ENCODE measurements at places on chromosomes 2 and 18.

- DNase-seq = no peak
Measured at GRCh38 chr2:32750880-32751279, 123.0 kb downstream of the TTC27 start.

DNA sequence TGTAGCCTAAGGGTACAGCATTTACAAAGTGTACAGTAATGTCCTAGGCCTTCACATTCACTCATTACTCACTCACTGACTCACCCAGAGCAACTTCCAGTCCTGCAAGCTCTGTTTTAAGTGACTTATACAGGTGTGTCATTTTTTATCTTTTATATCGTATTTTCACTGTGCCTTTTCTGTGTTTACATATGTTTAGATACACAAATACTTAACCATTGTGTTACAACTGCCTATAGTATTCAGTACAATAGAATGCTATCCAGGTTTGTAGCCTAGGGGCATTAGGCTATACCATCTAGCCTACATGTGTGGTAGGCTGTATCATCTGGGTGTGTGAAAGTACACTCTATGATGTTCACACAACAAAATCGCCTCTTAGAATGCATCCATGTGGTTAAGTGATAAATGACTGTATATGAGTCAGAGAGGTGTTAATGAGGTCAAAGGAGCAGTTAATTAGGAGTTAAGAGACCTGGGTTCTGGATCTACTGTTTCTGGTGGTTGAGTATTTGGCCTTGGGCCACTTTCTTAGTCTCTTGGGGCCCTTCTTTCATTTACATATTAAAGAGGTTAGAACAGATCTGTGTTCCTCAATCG is 149.1 kb downstream of the GREB1L start:
- no peak for DNase-seq

DNA sequence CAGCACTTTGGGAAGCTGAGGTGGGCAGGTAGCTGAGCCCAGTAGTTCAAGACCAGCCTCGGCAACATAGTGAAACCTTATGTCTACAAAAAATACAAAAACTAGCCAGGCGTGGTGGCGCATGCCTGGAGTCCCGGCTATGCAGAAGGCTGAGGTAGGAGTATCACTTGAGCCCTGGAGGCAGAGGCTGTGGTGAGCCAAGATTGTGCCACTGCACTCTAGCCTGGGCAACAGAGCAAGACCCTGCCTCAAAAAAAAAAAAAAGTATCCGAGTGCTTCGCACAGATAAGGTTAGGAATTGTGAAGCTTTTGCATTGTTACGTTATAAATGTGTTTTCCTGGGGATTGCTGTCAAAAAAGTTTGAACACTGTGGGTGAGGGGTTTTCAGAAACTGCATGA is 4.1 kb downstream of the CTDSP1 start:
- no peak for DNase-seq

DNA sequence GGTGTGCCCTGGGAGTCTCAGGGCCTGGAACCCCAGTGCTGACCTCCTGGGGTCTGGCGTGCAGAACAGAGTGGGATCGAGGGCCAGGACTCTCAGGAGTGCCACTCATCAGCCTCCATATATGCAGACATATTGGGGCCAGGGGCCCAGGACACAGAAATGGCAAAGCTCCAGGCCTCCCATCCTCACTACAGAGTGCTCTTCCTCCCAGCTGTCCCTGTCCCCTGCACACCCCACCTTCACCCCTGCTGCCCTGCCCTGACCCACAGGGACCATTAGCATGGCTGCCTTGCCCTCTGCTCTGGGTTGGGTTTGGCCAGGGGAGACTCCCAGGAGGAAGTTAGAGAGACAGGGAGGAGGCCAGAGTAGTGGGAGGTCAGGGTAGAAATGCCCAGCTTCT is 2.8 kb downstream of the TEX51 start:
- no peak for DNase-seq

DNA sequence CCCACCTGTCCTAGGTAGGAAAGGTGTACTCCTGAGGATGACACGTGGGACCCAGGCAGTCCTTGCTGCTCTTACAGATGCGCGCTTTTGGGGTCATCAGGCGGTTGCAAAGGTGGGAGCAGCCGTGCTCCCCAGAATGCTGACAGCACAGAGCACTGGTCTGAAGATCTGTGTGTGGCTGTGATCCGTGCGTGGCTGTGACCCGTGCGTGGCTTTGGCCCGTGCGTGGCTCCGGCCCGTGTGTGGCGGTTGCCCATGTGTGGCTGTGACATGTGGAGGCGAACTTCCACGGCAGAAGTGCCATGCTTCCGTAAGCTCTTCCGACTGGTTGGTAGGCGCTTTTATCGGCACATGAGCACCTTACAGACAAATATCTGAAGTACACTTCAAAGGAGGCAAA is 270.0 kb downstream of the AGAP1 start:
- no peak for DNase-seq

DNA sequence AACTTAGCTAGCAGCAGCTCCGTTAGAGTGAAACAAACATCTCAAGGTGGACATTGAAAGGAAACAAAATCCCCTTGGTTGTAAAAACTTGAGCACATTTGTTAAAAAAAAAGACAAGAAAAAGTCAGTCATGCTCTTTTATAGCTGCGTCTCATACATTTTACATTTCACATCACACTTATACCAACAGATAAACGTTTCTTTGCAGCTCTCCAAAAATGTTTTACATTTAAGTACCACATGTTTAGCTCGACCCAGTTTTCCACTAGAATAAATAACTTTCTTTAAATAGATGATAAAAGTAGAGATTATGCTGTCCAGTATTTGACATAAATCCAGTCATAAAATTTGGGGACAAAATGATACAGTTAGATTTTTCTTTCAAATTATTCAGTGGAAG is 297.0 kb upstream of the ST6GAL2 start:
- DNase-seq = no peak

GRCh38 chr2:234025891-234026401 is 24.6 kb upstream of the SPP2 start:
- DNase-seq = no peak

- no peak for DNase-seq
Measured at GRCh38 chr2:199775267-199775666, 75.7 kb downstream of the FTCDNL1 start.

DNA sequence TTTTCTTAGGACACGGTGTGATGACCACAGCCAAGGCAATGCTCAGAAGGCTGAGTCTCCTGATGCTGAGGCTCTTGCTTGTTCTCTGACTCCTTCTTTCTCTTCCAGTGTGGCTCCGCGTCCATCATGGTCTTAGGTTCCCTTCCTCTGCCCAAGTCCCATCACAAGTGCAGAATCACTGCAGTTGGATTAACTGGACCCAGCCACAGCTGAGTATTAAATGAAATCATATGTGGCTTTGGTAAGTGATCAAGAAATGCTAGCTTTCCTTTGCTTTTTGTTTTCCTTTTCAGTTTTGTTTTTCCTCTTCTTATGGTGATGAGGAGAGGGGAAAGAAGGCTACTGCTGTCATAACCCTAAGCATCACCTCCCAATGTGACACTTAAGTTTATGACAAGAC is 375.8 kb downstream of the INSIG2 start:
- no peak for DNase-seq

- no peak for DNase-seq
Measured at GRCh38 chr2:240437861-240438809, 2.7 kb downstream of the GPC1 start.

DNA sequence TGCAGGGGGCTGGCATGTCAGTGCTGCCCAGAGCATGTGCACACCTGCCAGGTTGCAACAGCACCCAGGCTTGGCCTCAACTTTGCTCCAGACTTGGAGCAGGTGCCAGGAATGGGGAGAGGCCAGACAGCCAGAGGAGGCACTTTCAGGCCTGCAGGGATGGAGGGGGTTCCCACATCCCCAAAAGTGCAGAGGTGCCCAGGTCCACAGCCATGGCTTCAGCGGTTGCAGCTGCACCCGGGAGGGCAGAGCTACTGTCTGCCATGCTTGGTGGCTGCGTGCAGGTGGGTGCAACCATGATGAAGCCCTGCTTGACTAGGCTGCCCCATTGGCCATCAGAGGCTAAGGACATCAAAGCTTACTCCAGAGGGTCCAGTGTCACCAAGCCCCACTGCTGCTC is 196.8 kb upstream of the VRK2 start:
- DNase-seq = no peak

GRCh38 chr18:51196118-51196810 is 1.2 kb downstream of the MEX3C start:
- DNase-seq = peak; percentile 34

DNA sequence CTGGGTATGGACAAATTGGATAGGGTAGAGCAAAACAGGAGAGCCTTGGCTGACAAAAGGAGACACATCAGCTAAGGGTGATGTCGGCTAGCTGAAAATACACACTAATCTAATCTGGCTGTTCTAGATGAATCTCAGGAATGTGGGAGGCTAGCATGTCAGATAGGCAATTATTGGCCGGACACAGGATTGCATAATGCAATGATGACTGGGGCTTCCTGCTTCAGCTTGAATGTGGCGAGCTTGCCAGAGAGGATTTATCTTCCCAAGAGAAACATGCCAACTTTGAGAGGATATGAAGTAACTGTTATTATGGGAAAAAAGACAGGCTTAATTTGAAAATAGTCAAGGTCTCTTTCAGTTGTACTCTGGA is 102.4 kb downstream of the TRIB2 start:
- DNase-seq = no peak

DNA sequence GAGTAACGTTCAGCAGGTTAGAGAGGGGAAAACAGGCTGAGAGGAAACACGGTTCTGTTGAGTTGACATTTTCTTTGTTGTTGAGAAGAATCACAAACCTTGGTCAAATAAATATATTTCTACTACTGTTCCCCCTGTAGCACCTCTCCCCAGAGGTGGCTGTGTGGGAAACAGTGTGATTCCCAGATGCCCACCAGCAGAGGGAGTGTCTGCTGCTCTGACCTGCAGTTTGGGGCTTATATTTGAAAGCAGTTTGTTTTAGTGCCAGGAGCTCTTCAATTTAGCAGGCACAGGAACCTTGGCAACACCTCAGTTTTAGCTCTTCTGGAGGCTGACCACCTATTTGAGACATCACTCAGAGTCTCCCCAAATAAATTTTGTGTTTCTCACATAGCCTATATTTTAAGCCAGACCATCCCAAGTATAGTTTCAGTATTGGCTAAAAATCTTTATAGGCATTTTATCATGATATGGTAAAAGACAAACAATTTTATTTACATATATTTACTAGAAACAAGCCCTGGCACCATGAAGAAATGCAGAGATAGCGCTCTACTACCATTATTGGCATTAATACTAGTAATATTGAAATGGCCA is 75.7 kb downstream of the PIK3C3 start:
- DNase-seq = no peak

DNA sequence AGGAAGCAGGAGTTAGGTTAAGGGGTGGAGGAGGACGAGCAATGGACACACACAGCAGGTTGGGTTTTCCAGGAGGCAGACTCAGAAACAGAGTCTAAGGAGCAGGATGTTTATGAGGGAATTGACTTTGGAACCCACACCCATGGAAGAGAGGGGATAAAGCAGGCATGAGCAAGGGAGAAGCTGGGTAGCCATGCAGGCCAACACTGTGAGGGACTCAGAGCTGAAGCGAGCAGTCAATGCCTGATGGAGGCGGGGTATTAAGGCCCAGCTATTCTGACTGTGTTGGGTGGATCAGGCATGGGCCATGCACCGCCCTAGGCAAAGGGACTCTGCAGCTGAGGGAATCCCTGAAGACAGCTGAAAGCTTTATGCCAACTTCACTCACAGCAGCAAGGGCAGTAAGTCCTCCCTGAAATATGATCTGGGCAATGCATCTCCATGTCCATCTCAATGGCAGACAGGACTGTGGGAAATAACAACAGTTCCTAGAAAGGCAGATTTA is 37.6 kb downstream of the TEX51 start:
- no peak for DNase-seq

GRCh38 chr2:231113489-231113888 is 11.4 kb downstream of the HTR2B start:
- DNase-seq = no peak

DNA sequence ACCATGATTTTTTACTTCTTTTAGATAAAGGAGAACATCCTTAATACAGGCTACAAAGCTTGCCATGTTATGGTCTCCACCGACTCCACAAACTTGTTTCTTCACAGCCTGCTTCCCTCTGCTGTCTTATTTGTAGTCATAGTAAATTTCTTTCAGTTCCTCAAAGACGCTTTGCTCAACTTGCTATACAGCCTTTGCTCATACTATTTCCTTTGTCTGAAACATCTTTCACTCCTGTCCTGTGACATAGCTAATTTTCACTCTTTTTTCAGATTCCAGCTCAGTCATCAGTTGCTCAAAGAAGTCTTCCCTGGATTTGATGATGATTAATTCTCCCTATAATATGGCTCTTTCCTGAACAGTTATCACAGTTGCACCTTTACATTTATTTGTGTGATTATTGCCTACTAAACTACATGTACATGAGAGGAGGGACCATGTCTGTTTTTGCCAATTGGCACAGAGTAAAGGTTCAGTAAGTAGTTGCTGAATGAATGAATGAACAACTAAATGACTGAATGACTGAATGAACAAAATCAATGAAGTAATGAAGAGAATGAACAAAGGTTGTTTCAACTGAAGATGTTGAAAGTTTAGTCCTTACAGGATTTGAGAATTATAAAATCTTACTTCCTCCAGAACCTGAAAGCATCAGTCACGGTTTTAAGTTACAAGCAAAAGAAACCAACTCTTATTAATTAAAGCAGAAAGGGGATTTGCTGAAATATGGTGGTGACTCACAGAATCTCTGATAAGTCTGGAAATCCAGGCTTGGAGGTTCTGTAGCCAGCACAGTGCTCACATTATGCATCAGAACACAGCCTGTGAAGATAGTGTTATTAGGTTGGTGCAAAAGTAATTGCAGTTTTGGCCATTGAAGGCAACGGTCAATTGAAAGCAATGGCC is 186.4 kb upstream of the FAM98A start:
- no peak for DNase-seq

DNA sequence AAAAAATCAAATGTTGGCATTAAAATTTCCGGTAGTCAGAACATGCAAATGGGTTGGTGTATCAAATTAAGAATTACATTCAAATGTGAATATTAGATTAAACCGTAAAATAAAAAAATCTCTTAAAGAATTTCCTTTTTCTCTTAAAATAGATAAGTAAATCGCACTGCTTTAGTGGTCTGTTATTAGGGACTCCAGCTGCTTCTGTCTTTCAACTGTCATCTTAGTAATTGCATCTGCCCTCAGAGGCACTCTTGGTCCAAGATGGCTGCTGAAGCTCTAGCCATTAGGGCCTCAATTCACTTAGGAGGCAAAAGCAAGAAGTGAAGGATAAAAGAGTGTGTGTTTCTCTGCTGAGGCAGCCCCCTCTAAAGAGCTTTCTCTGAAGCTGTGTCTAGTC is 132.4 kb downstream of the MGAT5 start:
- no peak for DNase-seq

DNA sequence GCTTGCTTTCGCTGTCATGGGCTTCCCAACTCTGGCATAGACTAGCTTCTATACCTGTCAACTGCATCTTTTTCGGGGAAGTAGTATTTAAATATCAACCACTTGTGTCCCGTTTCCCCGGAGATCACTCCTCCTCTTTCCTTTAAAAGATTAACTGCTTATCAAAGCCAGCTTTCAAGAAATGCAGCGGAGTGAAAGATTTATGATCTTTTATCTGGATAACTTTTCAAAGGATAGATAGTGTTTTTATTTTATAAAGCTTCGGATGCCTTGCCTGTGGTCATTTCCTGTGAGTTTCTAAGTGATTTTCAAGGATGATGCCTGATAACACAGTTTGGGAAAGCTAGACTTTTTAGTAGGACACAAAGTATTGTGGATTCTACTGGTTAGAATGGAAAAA is 2.9 kb upstream of the IGFBP5 start:
- no peak for DNase-seq

- no peak for DNase-seq
Measured at GRCh38 chr2:134244587-134244986, 9.3 kb upstream of the MGAT5 start.

All from activated gamma-delta T cell (primary cell).